ENCODE measurements at places on chromosomes 5 and 9. TPM values are rescaled to one million over a fixed set of nuclear protein-coding genes. Genes with fewer than 3 reads are reported as not detected.

DNA sequence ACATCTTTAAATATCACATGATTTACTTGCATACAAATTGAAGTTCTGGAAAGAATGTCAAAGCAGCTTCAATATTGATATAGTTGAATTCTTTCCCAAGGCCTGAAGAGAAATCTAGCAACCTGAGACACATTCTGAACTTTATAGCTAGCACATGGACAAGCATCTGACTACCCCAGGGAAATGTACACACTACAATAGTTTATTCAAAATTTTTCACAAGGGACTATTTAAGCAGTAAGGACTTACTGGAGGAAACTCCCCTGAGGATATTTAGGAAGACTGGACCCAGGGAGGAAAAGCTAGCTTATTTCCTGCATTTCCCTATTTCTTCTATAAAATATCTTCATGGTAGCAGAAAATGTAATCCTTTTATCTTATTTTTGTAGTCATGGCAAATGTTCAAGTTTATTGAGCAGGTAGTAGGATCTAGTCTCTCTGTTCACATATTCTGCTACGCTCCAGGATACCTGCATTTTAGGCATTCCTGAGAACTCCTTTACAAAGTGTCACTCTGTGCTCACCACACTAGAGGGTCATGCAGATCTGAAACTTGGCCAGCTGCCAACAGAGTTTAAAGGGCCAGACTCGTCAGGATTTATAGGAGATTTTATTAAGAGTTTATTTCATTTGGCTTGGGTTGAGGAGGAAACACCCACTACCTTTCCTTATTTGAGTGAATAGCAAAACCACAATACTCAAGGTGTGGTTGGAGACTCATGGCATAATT is 348.4 kb upstream of the FTMT start:
- DNase-seq, result no peak

DNA sequence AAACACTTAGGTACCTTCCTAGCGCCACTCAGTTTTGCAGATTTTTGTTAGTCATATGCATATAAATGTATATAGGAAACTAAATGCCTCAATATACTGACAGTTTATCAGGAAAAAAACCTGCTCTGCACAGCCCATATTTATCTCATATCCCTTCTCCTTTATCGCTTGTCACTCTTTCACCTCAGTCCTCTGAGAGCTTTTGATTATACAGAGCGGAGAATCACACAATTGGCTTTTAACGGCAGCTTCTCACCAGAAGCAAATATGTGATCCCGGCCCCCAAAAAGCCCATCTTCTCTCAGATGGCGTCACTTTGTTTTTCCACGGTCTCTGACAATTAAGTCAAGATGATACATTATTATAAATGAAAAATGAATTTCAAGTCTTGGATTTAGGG is 362.6 kb downstream of the DNAH5 start:
- no peak for DNase-seq

- DNase-seq, result no peak
These were observed 4.7 kb upstream of the STOML2 start for GRCh38 chr9:35107297-35108290.

DNA sequence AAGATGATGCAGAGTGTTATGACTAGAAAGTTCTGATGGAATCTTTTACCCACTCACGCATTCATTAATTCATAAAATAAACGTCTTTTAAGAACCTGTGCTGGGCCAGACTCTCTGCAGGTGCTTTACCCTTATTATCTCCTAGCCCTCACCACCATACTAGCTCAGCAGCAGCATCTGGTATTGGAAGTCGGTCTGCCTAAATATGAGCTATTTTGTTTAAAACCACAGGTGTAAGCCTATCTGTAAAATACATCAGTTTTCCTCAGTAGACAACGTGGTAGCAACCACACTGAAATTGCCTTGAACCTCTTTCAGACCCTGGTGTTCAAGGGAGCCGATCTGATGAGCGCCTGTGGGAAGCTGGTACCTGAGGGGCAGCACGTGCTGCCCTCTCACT is 69.4 kb downstream of the PPIC start:
- no peak for DNase-seq

The AK8 gene
- 1.4 TPM for total RNA-seq

The SLIT3 gene
- total RNA-seq, result 16.2 TPM
